Skeletal muscle cell (primary cell): ENCODE measurements at places on chromosomes 6 and 20.
A peak's percentile ranks its signal among the peaks of the same experiment; 100 is the strongest.

- no peak for DNase-seq
These were observed 1.8 kb downstream of the GJA1 start for GRCh38 chr6:121436960-121437850.

DNA sequence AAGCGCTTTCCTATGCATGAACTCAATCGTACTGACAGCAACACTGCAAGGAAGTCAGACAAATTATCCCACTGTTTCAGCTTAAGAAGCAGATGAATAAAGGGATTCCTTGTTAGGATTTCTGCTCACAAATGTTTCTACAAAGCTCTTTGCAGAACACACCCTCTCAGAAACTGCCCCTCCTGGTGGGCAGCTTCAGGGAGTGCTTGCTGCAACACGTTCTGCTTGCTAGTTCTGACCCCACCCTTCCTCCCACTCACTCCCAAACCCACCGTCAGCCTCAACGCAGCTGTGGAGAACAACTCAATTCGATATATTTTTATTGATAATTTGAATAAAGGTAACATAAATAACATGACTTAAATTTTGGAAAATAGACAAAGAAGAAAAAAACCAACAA lies 250.8 kb upstream of the PRDM1 start:
- DNase-seq, result no peak

GRCh38 chr6:15712797-15713196 lies 50.0 kb upstream of the DTNBP1 start:
- DNase-seq, result no peak

DNA sequence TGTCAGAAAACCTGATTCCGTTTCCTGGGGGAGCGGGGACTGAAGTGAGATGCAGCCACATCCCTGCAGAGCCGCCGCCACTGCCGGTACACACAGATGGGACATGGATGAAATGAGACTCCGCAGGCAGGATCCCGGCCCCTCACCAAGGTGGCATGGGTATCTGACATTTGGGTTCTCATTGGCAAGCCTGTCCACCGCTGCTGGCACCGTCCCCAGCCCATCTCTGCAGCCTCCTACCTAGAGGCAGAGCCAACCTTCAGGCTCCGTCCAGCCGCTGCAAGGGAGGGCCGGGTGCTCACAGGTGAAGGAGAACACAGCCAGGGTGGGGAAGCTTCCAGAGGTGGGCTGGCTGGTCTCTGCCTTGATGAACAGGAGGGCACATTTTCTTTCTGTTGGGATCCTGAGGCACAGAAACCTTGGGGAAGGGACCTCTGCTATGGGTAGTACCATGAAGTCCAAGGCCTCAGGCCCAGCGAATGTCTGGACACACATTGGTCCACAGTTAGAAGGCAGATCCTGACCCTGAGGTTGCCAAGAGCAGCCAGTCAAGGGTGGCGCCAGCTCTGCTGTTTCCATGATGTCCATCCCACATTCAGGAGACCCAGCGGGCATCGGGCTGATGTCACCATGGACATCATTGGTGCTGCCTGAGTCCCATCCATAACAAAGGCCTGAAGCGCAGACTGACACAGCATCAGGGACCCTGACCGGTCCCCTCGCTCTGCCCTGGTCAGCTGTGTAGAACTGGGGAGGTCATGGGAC lies 177.4 kb downstream of the TAF4 start:
- DNase-seq, result no peak

DNA sequence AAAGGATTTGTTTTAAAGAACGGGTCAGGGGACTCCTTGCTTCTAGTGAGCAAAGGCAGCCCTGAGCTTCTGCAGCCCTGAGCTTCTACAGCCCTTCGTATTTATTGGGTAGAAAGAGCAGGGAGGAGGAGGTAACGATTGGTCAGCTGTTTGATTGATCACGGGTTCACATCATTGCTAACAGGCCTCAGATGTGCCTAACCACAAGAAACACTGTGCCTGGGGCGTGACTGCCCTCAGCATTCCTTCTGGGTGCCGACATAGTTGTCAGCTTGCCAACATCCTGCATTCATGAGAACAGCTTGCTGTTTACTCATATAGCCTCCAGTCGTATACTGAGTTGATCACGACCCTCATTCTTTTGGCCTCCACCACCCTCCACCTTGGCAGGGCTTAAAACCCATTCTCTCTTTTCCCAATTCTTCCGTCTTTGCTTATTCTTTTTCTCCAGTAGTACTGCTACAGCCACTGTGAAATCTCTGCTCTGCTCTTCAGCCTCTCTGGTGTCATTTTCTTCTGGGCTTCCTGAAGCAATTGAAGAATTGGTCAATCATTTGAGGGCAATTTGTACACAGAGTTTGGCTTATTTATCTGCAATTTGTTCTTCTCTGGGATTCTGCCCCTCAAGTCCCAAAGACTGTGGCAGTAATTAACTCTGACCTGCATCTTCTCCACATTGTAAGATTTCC lies 25.4 kb upstream of the NOP56 start:
- DNase-seq, result peak; percentile 7

- peak; percentile 60 for DNase-seq
These were observed 190.3 kb downstream of the TENT5A start for GRCh38 chr6:81562169-81562568.

GRCh38 chr20:62768551-62769287 lies 27.6 kb upstream of the MRGBP start:
- no peak for DNase-seq

DNA sequence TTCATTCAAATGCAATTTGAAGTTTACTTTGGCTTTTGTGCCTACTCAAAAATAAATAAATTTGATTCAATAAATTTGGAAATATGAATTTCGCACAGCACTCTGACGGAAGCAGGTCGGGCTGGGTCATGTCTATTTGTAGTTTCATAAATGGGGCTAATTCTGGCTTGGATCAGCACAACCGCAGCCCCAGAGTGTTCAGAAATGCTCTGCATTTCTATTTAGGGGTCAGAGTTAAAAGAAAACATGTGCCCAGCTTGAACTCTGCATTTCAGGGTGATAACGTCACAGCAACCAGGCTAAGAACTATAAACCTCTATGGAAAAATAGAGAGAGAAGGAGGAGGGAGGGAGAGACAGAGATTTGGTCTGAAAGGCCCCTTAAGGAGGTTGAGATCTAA lies 480.9 kb upstream of the NOX3 start:
- no peak for DNase-seq

DNA sequence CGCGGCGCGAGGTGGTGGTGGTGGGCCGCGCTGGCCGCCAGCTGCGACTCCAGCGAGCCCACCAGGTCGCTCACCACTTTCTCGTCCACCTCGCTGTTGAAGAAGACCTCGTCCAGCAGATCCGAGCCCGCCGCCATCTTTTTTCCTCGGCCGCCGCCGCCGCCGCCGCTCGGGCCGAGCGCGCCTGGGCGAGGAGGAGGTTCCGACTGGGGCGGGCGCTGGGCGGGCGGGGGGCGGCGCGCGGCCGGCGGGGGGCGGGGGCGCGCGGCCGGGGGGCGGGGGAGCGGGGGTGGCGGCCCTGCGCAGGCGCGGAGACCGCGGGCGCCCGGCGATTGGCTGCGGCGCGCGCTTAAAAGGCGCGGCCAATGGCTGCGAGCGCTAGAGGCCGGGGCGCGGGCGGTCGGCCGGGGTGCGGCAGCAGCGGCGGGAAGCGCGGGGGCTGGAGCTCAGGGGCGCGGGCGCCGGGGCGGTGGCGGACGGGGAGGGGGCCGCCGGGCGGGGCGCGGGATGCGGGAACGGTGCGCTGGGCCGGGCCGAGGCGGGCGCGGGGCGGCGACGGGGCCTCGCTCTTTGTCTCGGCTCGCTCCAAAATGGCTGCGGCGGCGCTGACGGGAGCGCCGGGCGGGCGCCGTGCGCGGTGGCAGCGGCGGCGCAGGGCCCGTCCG lies at the start of gene TAF4:
Gene TAF4 (minus strand): TSS at position 208 of the 665 bp plus-strand sequence. CDS start 71 bp downstream, at position 137.
- DNase-seq, result no peak

- peak; percentile 33 for DNase-seq
These were observed 6.8 kb downstream of the SLC22A3 start for GRCh38 chr6:160355001-160355400.

DNA sequence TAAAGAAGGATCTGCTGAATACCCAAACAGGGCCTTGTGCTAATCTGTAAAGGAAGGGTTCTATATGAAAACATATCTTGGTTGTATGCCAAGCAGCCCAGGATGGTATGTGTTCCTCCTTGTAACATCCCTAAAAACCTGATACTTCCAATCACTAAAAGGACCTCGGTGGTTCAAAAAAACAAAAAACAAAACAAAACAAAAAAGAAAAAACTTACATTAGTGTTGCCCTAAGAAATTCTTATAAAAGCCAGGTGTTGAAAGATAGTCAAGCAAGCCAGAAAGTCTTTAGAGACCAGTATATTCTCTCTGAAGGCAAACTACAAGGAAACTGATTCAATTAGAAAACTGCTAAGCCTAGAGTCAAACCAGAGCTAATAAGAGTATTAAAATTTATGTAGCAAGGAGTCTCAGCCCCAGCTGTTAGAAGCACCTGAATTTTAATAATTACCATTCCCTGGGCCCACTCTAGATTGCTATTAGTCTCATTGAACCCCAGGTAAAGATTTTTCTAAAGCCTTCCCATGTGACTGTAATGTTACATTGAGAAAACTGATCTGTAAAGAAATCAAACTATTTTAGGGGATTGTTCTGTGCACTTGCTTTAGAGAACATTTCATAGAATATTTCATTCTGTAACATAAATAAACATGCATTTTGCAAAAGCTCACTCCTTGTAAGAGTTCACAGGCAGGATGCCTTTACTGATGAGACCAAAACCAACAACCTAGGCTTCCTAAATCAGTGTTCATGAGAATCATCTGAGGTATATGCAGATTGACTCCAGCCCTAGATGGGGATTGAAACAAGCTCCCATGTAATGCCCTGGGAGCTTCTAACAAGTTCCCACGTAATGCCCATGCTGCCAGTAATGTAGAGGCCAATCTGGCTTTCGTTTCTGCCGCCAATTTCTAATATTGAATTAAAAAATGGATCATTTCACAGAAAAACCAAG lies 95.2 kb upstream of the BTN3A2 start:
- no peak for DNase-seq

DNA sequence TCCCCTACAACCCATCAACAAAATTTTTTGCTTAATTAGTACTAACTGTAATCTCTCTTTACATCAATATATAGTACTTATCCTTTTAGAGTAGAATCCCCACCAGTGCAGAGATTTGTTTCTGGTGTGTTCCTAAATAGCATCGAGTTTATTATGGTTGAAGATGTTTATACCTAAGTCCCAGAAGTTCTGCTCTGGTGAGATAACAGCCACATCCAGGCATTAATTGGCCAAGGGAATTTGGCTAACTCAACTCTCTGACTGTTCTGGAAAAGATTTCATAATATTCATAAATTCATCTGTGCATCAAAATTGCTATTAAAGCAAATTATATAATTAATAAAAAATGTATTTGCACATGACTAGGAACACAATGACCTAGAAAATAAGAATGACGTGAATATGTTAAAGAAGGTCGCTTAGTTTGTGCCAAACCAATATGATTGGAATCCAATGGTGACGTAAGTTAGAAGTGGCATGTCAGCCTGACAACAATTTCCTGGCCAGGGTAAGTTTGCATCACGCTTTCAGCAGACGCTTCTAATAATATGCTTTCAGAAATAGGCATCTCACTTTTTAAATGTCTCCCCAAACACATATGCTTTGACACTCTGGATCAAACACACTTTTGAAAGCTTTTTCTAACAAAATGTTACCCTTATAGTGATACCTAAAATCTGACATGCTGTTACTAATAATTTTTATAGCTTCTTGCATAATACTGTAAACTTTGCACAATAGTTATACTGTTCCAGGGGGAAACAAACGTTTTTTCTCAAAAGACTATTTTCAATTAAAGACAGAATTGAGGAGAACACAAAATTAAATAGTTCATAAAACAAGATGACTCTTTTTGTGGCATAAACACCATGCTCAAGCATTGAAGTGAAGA lies 236.7 kb downstream of the TENT5A start:
- peak; percentile 38 for DNase-seq

DNA sequence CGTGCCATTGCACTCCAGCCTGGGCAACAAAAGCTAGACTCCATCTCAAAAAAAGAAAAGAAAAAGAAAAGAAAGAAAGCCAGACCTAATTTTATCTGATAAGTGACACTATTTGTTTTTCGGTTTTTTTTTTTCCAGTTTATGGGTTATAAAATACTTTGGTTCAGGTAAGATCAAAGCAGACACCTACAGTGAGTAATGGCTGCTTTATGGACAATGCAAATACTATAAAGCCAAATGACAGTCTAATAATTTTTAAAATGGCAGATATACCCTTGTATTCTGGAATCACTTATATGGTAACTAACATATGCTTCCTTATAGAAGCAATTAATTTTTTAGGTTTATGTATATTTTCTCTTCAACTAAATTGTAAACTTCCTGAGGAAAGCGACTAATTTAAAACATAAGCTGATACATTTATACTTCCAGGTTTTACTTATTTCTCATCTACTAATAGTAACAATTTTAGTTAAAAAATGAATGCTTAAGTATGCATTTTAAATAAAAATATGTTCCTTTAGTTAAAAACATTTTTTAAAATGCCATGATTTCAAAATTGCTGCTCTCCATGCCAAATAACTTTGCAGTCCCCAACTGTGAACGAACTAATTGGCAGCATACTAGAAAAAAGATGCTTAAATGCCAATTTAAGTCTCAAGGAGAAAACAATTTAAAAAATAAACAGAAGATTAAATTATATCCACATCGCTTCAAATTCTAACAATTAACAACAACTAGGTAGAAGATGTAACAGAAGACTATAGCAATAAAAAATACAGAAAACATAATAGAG lies 38.5 kb downstream of the KIAA0319 start:
- DNase-seq, result no peak

GRCh38 chr6:68339488-68340131 lies 295.5 kb upstream of the ADGRB3 start:
- no peak for DNase-seq

GRCh38 chr6:124714728-124715127 lies 247.5 kb upstream of the RNF217 start:
- no peak for DNase-seq

DNA sequence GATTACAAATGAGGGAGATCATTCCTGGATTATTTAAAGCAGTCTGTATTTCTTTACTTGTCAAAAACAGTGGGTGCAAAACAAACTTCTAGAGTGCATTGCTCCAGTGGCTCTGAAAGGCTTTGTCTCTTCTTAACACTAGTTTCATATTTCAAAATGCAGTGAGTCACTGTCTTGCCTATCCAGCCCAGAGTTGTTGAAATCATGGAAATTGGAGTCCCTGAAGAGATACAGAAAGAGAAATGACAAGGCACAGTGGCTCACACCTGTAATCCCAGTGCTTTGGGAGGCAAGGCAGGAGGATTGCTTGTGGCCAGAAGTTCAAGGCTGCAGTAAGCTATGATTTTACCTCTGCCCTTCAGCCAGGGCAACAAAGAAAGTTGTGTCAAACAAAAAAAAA lies 11.3 kb downstream of the SLC2A12 start:
- DNase-seq, result peak; percentile 22

GRCh38 chr6:45074439-45074838 lies 253.7 kb upstream of the RUNX2 start:
- DNase-seq, result no peak

DNA sequence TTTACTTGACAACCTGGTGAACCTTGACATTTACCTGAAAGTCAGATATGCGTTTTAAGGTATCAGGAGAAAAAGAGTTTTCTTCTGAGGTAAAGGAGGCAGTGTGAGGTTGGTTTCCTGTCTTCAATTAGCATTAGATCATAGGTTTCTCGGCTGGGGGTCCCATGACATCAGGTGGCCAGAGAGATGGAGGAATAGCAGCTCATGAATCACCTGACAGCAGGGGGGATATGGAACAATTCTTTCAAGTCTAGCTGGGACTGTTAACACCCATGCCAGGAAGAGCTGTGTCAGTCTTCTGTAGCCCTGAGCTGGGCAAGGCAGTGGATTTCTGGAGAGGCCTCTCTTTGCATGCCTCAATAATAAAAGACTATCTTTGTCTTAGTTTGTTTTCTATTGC lies 108.0 kb upstream of the TMEM170B start:
- DNase-seq, result no peak
